CD4-positive, alpha-beta T cell (primary cell): ENCODE measurements at places on chromosomes 4 and X.

DNA sequence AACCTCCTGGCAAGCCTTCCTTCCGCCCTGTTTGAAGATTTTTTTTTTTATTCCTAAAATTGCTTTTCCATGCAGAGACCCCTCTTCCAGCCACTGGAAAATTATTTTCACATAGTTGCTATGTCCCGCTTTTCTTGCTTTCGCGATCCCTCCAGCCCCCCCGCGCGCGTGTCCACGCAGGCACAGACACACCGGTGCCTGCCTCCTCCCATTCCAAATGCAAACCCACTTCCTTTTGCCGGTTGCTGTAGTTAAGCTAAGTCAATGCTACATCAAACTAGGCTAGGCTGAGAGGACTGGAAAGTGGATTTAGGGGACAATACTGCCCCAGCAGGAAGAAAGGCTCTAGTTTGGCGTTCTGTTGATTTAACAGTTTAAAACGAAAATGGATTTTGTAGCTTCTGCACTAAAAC, 111.0 kb downstream of the DHX15 start:
- H3K4me3 ChIP-seq: peak overlapping the region; percentile 50
- no peaks in the 10 kb centered on the region for H3K36me3 ChIP-seq
- H3K4me1 ChIP-seq: peaks cover 33% of the 10 kb centered on the region

GRCh38 chrX:132750331-132751062, 207.9 kb downstream of the HS6ST2 start:
- no peak overlapping the region for H3K4me3 ChIP-seq
- H3K4me1 ChIP-seq: no peaks in the 10 kb centered on the region
- H3K36me3 ChIP-seq: no peaks in the 10 kb centered on the region
- H3K27me3 ChIP-seq: no peaks in the 10 kb centered on the region
- no peak overlapping the region for H3K27ac ChIP-seq

DNA sequence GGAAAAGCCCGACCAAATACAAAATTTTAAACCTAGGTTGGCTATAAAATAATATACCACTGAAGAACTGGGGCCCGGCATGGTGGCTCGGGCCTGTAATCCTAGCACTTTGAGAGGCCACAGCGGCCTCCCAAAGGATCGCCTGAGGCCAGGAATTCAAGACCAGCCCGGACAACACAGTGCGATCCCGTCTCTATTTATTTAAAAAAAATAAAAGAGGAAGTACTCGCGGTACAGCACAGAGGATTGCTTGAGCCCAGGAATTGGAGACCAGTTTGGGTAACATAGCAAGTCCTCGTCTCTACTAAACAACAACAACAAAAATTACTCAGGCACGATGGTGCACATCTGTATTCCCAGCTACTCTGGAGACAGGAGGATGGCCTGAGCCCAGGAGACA, 44.8 kb upstream of the CDKN2AIP start:
- DNase-seq: no peak
- H3K4me1 ChIP-seq: peaks cover 18% of the 10 kb centered on the region
- H3K27me3 ChIP-seq: no peaks in the 10 kb centered on the region
- no peaks in the 10 kb centered on the region for H3K36me3 ChIP-seq

GRCh38 chr4:14867847-14868246, 134.4 kb upstream of the CPEB2 start:
- no peaks in the 10 kb centered on the region for H3K27me3 ChIP-seq
- no peak for DNase-seq
- H3K36me3 ChIP-seq: no peaks in the 10 kb centered on the region
- H3K4me1 ChIP-seq: no peaks in the 10 kb centered on the region
- H3K27ac ChIP-seq: no peak overlapping the region

- H3K27ac ChIP-seq: no peak overlapping the region
- no peaks in the 10 kb centered on the region for H3K27me3 ChIP-seq
- DNase-seq: no peak
Observed at GRCh38 chr4:10521424-10521823, 64.2 kb upstream of the ZNF518B start.

GRCh38 chr4:48129307-48130014, 4.6 kb downstream of the TXK start:
- peak overlapping the region; percentile 65 for H3K4me3 ChIP-seq
- no peak for DNase-seq
- peaks cover 67% of the 10 kb centered on the region for H3K4me1 ChIP-seq
- H3K27ac ChIP-seq: peak overlapping the region; percentile 68

DNA sequence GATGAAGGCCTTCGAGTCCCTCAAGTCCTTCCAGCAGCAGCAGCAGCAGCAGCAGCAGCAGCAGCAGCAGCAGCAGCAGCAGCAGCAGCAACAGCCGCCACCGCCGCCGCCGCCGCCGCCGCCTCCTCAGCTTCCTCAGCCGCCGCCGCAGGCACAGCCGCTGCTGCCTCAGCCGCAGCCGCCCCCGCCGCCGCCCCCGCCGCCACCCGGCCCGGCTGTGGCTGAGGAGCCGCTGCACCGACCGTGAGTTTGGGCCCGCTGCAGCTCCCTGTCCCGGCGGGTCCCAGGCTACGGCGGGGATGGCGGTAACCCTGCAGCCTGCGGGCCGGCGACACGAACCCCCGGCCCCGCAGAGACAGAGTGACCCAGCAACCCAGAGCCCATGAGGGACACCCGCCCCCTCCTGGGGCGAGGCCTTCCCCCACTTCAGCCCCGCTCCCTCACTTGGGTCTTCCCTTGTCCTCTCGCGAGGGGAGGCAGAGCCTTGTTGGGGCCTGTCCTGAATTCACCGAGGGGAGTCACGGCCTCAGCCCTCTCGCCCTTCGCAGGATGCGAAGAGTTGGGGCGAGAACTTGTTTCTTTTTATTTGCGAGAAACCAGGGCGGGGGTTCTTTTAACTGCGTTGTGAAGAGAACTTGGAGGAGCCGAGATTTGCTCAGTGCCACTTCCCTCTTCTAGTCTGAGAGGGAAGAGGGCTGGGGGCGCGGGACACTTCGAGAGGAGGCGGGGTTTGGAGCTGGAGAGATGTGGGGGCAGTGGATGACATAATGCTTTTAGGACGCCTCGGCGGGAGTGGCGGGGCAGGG, 568 bp downstream of the HTT start:
- H3K4me3 ChIP-seq: peak overlapping the region; percentile 80
- no peaks in the 10 kb centered on the region for H3K27me3 ChIP-seq
- peaks cover 23% of the 10 kb centered on the region for H3K4me1 ChIP-seq

GRCh38 chr4:104446431-104447278, 48.0 kb downstream of the CXXC4 start:
- no peak overlapping the region for H3K27ac ChIP-seq
- H3K27me3 ChIP-seq: no peaks in the 10 kb centered on the region
- DNase-seq: no peak
- H3K4me3 ChIP-seq: no peak overlapping the region
- H3K36me3 ChIP-seq: no peaks in the 10 kb centered on the region

GRCh38 chr4:33930497-33930896, 2313.8 kb downstream of the ARAP2 start:
- DNase-seq: no peak
- no peaks in the 10 kb centered on the region for H3K36me3 ChIP-seq
- no peaks in the 10 kb centered on the region for H3K4me1 ChIP-seq

GRCh38 chr4:48778431-48779094, 1.5 kb downstream of the FRYL start:
- H3K27ac ChIP-seq: peak overlapping the region; percentile 91
- H3K4me1 ChIP-seq: peaks cover 27% of the 10 kb centered on the region

DNA sequence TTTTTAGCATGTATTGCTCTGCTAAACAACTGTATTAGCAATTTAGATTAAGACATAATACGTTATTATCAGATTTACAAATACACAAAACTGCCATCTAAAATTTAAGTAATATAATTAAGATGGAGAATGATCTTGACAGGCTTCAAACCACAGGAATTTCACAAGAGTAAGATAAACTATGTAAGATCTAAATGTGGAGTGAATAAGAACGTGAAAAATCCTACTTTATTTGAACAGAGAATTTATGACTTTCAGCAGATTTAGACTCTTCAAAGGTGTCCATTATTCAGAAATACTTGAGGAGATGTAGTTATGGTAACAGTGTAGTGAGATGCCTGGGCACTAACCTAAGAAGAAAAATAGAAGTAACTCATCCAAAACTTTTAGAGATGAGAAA, 73.2 kb downstream of the SLC4A4 start:
- H3K36me3 ChIP-seq: no peaks in the 10 kb centered on the region
- no peaks in the 10 kb centered on the region for H3K27me3 ChIP-seq
- H3K27ac ChIP-seq: no peak overlapping the region
- no peak overlapping the region for H3K4me3 ChIP-seq
- no peak for DNase-seq
- no peaks in the 10 kb centered on the region for H3K4me1 ChIP-seq

- H3K4me3 ChIP-seq: no peak overlapping the region
- no peaks in the 10 kb centered on the region for H3K36me3 ChIP-seq
- no peak overlapping the region for H3K27ac ChIP-seq
- no peaks in the 10 kb centered on the region for H3K4me1 ChIP-seq
Observed at GRCh38 chr4:60885011-60885410, 315.1 kb upstream of the ADGRL3 start.

DNA sequence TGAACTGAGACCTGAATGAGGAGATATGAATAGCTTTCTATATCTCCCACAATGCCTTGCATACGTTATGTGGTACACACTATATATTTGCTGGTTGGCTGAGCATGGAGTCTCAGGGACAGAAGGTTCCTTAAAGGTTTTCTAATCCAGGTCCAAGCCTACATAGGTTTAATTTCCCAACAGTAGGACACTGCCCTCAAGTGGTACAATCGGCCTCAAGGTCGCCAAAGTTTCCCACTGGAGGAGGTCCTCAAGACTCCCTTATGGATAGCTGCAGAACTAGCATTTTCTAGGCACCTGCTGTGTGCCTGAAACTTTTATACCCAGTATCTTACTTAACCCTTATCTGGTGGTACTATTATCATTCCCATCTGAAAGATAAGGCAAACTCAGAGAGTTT, 21.0 kb upstream of the EFNB1 start:
- no peaks in the 10 kb centered on the region for H3K4me1 ChIP-seq
- no peaks in the 10 kb centered on the region for H3K36me3 ChIP-seq
- H3K4me3 ChIP-seq: no peak overlapping the region

- peak; percentile 31 for DNase-seq
- H3K27me3 ChIP-seq: no peaks in the 10 kb centered on the region
- no peak overlapping the region for H3K27ac ChIP-seq
Observed at GRCh38 chr4:78644744-78645330, 93.3 kb downstream of the ANXA3 start.

DNA sequence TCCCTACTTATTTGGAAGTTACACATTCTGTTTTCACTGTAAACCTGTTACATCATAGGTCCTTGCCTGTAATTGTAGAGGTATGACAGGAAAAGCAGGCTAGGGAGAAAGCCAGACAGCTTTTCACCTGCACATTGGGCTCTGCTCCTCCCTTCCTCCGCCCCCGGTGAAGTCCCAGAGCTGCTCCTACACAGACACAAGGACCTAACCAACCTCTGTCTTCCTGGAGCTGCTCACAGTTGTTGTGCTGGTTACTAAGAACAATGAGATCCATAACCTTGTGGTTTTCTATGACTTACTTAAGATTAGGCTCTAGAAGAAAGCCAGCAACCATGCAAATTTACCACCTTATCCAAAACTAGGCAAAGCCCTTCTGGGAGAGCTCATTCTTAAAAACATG, 40.0 kb downstream of the MOSPD2 start:
- H3K27me3 ChIP-seq: no peaks in the 10 kb centered on the region
- no peaks in the 10 kb centered on the region for H3K4me1 ChIP-seq
- H3K27ac ChIP-seq: no peak overlapping the region
- no peak overlapping the region for H3K4me3 ChIP-seq
- H3K36me3 ChIP-seq: peaks cover 34% of the 10 kb centered on the region

GRCh38 chr4:2412534-2412884, 5.9 kb downstream of the ZFYVE28 start:
- DNase-seq: peak; percentile 58
- H3K27me3 ChIP-seq: peaks cover 6% of the 10 kb centered on the region
- H3K4me3 ChIP-seq: peak overlapping the region; percentile 52
- H3K4me1 ChIP-seq: peaks cover 87% of the 10 kb centered on the region

- DNase-seq: no peak
- no peak overlapping the region for H3K4me3 ChIP-seq
- no peaks in the 10 kb centered on the region for H3K27me3 ChIP-seq
Observed at GRCh38 chr4:125849869-125850268, 535.1 kb downstream of the FAT4 start.

- H3K27ac ChIP-seq: no peak overlapping the region
- H3K4me3 ChIP-seq: no peak overlapping the region
- no peaks in the 10 kb centered on the region for H3K36me3 ChIP-seq
- no peak for DNase-seq
- no peaks in the 10 kb centered on the region for H3K27me3 ChIP-seq
Observed at GRCh38 chr4:119897260-119897659, 169.4 kb downstream of the MAD2L1 start.

- no peak for DNase-seq
- H3K36me3 ChIP-seq: no peaks in the 10 kb centered on the region
- no peak overlapping the region for H3K27ac ChIP-seq
- no peaks in the 10 kb centered on the region for H3K4me1 ChIP-seq
- H3K27me3 ChIP-seq: no peaks in the 10 kb centered on the region
Observed at GRCh38 chr4:117164338-117164737, 79.0 kb upstream of the TRAM1L1 start.

GRCh38 chrX:119374736-119375135, 24.4 kb upstream of the SLC25A43 start:
- H3K4me3 ChIP-seq: no peak overlapping the region
- no peaks in the 10 kb centered on the region for H3K4me1 ChIP-seq
- H3K27ac ChIP-seq: no peak overlapping the region
- no peaks in the 10 kb centered on the region for H3K36me3 ChIP-seq
- no peaks in the 10 kb centered on the region for H3K27me3 ChIP-seq

DNA sequence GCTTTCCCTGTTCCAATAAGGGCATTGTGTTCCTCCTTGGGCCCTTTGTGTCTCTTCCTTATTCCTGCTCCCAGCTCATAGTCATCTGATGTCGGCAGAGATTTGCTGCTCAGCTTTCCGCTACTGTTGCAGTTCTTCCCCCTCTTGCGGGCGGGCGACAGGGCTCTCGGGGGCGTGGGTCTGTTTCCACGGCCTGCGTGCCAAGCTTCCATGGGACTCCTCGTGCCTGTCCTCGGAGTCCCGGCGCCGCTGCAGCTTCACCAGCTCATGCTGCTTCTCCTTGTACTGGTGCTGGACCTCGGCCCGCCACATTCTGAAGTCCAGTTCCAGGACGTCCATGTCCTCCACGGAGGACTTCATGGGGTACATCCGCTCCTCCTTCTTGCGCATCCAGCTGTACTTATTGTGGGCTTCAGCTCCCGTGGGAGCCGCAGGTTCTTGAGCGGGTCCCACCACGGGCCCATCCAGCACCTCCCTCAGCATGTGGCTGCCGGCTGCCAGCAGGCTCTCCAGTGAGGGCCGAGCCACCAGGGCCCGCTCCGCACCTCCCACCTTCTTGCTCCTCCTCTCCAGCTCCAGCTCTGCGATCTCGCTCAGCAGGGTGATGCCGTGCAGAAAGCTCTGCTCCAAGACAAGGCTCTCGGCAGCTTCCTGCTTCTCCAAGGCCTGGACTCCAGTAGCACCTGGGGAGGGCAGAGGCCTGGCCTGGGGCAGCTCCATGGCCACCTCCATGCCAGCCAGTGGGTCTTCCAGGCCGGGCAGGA, 74.1 kb upstream of the UCP1 start:
- H3K36me3 ChIP-seq: no peaks in the 10 kb centered on the region
- H3K27me3 ChIP-seq: no peaks in the 10 kb centered on the region
- no peak overlapping the region for H3K27ac ChIP-seq
- DNase-seq: no peak

- H3K4me3 ChIP-seq: no peak overlapping the region
- peaks cover 42% of the 10 kb centered on the region for H3K36me3 ChIP-seq
- no peak overlapping the region for H3K27ac ChIP-seq
- H3K4me1 ChIP-seq: peaks cover 27% of the 10 kb centered on the region
- no peak for DNase-seq
Observed at GRCh38 chr4:48116582-48116981, 17.5 kb downstream of the TXK start.

GRCh38 chr4:39933671-39934590, 43.8 kb downstream of the PDS5A start:
- peaks cover 44% of the 10 kb centered on the region for H3K4me1 ChIP-seq
- H3K36me3 ChIP-seq: peaks cover 5% of the 10 kb centered on the region
- no peak for DNase-seq
- H3K27ac ChIP-seq: no peak overlapping the region
